ENCODE measurements at places on chromosomes 5 and 9. TPM values are rescaled to one million over a fixed set of nuclear protein-coding genes. Genes with fewer than 3 reads are reported as not detected.

- no peak for DNase-seq
These were observed 216.5 kb downstream of the ARL15 start for GRCh38 chr5:54093861-54094260.

- DNase-seq: no peak
These were observed 45.7 kb downstream of the MUSK start for GRCh38 chr9:110714314-110714713.

Gene IL31RA
- total RNA-seq: 0.17 TPM

DNA sequence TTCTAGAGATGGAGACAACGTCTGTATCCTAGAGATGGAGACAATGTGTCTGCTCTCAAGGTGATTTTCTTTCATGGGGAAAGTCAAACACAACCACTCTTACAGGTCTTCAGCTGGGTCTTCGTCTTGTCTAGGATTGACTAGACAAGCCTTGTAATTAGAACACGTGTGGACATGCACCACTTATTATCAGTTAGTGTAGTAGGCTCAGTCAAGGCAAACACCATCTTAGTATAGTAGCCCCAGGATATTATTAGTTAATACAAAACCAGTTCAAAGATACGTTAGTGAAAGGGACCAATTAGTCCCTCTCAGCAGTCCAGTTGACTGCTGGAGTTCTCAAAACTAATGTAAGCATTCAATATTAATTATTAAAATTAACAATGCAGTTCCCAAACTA lies 15.1 kb upstream of the CCL28 start:
- no peak for DNase-seq

- DNase-seq: no peak
These were observed 55.2 kb downstream of the CDH10 start for GRCh38 chr5:24589566-24589965.

Gene FAM81B
- total RNA-seq: not detected

GRCh38 chr9:103574056-103574455 lies 520.1 kb upstream of the SMC2 start:
- DNase-seq: no peak

GRCh38 chr5:149223081-149223848 lies 48.4 kb upstream of the AFAP1L1 start:
- DNase-seq: no peak

- DNase-seq: no peak
These were observed 1.8 kb downstream of the PLAC8L1 start for GRCh38 chr5:146103594-146103993.

GRCh38 chr5:34535944-34536623 lies 120.0 kb upstream of the RAI14 start:
- DNase-seq: no peak

GRCh38 chr5:91042247-91042935 lies 340.7 kb downstream of the ARRDC3 start:
- no peak for DNase-seq

DNA sequence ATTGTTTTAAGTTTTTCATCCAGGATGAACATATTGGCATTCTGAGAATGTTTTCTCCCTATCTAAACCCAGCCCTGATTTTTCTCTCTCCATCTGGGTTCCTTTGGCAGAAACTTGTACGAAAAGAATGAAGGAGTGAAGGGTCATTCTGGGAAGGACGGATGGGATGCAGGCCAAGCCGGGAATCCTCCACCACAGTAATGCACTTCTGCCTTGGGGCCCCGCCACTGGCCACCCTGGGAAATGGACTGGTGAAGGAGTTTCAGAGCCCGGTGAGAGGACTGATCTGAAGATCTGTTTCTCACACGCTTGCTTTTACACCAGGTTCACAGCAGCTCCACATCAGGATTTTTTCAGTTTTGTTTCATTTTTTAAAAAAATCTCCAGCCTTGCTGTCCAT lies 554.8 kb downstream of the BNC2 start:
- DNase-seq: no peak

DNA sequence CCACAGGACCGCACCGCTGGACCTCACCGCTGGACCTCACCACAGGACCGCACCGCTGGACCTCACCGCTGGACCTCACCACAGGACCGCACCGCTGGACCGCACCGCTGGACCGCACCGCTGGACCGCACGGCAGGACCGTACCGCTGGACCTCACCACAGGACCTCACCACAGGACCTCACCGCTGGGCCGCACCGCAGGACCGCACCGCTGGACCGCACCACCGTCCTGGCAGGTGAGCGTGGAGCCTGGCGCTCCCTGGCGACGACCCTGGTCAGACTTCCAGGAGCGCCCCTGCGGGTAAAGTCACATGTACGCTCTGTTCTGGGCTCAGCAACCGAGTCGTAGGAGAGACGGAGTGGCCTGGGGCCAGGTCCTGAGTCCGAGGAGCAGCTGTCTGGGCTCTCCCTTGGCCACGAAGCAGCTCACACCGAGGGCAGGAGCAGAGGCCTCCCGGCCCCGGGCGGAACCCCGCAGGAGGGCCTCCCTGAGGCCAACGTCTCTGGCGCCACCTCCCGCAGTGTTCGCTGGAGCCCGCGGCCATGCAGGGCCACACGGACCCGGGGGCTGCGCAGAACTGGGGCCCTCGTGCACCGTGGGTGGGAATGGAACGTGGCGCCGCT lies 30.5 kb downstream of the MRPL36 start:
- DNase-seq: no peak

Gene CDK9
- 54.4 TPM for total RNA-seq

All from esophagus muscularis mucosa (tissue), 4 donors.